Mesenchymal stem cell (in vitro differentiated cells and primary cell): ENCODE measurements at places on chromosomes 6 and 20.

DNA sequence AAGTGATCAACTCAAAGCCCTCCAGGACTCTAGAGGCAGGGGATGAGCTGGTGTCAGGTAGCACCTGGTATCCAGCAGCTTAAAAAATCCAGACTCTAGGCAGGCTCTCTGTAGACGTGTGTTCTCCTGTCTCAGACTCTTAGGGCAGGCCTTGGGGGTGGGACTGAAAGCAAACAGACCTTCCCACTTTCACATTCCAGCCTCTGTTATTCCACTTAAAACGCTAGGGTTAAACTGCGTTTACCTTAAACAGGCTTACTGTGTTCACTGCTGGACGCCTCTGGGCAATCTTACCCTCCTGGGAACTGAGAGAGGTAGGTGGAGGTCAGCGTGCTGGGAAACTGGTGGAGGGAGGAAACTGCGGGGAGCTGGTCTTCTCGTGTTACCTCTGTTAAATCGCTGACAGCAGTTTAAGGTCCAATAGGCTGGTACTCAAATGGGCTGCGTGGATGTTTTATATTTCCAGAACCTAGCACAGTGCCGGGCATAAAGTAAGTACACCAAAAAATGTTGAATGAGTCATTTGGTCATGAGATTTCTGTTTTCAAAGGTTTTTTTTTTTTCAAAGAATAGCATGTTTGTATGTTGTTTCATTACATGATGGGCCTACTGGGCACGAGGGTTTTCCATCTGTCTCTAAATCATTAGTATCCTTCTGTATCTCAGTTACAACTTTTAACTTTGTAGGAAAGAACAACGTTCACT, at the start of gene GCNT2:
Gene GCNT2, plus strand, starts transcription at position 248 of the 705 bp plus-strand sequence. CDS start 7,561 bp downstream, outside the sequence.
- H3K4me1 ChIP-seq: peaks cover 4% of the 10 kb centered on the region

DNA sequence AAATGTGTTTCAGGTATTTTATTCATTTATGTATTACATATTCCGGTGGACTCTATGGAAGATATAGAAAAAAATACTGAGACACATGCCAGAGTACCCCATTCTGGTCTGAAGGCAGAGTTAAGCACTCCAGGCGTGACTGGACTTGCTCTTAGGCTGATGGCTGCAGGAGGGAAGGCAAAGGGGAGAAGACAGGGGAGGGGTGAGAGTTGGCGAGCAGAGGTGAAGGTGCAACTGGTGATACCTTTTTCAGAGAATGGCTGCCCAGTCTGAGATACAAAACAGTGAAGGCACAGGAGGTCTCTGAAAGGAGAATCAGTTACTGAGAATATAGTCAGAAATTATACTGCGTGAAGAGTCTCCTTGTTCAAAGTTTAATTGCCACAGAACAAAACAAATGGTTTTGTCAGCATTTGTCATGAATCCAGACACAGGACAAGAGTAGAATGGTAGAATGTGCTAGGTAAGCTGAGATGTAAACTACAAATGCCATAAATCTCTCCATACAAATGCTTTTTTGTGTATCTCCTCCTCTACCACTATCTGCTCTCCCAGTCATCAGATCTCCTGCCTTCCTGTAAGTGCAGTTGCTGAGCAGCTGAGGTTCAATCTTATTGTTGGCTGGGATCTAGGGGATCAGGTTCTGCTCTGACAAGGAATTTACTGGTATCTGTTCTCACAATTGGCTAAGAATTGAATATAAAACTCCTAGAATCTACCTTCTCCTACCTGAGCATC, 104.2 kb upstream of the DST start:
- no peaks in the 10 kb centered on the region for H3K36me3 ChIP-seq
- peaks cover 9% of the 10 kb centered on the region for H3K4me1 ChIP-seq
- no peaks in the 10 kb centered on the region for H3K27me3 ChIP-seq
- DNase-seq: no peak

DNA sequence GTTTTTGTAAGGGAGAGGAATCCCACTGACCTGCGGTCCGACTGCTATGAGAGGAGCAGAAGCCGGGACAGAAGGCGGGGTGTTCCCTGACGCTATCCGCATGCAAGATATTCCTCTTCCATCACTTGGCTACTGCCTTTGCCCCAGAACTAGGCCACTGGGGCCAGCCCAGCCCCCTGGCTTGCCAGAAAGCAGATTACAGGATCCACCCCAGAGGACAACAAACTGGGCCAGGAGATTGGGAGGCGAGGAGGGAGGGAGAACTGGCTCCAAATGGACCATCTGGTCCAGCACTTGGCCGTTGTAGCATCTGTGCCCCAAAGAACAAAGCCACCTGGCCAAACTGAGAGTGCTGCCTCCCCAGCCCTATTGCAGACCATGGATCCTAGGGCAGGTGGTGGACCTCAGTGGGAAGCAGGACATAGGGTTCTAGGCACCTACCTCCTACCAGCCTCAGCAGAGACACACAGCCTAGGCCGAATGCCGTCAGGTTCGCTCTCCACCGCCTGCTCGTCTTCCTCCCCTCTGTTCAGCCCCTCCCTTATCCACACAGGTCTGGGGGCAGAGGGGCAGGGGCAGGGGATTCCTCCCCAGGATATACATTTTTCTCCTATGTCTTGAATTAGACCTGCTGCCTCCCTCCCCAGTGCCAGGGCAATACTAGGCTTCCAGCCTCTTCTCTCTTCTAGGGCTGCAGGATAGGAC, 4.0 kb downstream of the MDGA1 start:
- no peak overlapping the region for H3K27ac ChIP-seq
- peaks cover 26% of the 10 kb centered on the region for H3K4me1 ChIP-seq
- no peak for DNase-seq
- H3K36me3 ChIP-seq: no peaks in the 10 kb centered on the region

- H3K27me3 ChIP-seq: no peaks in the 10 kb centered on the region
- H3K4me3 ChIP-seq: no peak overlapping the region
- no peak for DNase-seq
- peaks cover 4% of the 10 kb centered on the region for H3K4me1 ChIP-seq
- no peaks in the 10 kb centered on the region for H3K36me3 ChIP-seq
- H3K27ac ChIP-seq: no peak overlapping the region
Measured at GRCh38 chr6:124879110-124879991, 82.9 kb upstream of the RNF217 start.

DNA sequence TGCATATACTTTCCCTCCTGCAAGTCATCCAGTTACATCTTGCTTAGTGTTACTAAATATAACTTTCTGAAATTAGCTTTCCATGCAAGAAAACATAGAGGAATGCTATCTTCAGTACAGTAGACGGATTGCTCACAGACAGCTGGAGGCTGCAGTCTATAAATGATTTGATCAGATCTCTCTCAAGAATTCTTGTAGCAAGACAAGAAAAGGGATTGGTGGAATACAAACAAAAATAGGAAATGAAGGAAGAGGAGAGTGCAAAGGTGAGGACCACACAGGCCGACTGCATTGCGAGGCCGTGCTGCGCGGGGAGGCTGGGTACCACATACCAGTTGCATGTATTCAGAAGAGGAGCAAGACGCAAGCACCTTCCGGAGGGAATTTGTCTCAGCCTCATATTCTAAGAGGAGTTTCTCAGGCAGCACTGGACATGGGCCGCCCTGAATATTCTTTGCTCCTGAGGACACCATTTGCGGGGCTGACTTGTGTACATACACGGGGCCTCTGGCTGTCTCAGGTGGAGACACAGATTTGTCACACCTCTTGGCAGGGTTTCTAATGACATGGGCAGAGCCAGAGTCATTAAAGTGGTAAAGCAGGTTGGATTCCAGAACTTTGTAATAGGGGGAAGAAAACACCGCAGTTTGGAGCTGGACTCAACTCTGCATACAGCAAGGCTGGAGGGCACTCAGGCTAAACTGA, 22.7 kb upstream of the KIF25 start:
- H3K4me1 ChIP-seq: peaks cover 10% of the 10 kb centered on the region
- H3K27me3 ChIP-seq: no peaks in the 10 kb centered on the region
- DNase-seq: no peak
- H3K4me3 ChIP-seq: no peak overlapping the region
- H3K27ac ChIP-seq: no peak overlapping the region

DNA sequence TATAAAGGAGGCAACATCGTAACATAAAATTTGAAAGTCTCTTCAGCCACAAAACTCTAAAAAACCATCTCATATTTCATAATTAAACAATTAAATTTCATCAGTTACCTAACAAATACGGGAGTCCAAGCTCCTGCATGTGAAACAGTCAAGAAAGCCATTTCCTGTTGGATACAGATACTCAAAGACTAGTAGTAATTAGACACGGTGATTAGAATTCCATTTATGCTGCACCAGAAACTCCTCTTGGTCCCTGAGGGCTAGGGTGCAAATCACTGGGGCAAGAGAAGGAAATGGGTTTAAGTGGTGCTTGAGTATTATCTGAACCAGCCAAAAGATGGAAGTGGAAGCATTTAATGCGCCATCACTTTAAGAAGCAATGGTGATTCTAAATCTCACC, 27.4 kb downstream of the TRAM2 start:
- H3K36me3 ChIP-seq: peaks cover 9% of the 10 kb centered on the region
- no peak overlapping the region for H3K4me3 ChIP-seq
- peak overlapping the region; percentile 96 for H3K27ac ChIP-seq
- H3K4me1 ChIP-seq: peaks cover 50% of the 10 kb centered on the region
- DNase-seq: no peak

GRCh38 chr6:41874741-41875140, 20.4 kb downstream of the USP49 start:
- no peak for DNase-seq
- no peak overlapping the region for H3K27ac ChIP-seq
- no peaks in the 10 kb centered on the region for H3K36me3 ChIP-seq

DNA sequence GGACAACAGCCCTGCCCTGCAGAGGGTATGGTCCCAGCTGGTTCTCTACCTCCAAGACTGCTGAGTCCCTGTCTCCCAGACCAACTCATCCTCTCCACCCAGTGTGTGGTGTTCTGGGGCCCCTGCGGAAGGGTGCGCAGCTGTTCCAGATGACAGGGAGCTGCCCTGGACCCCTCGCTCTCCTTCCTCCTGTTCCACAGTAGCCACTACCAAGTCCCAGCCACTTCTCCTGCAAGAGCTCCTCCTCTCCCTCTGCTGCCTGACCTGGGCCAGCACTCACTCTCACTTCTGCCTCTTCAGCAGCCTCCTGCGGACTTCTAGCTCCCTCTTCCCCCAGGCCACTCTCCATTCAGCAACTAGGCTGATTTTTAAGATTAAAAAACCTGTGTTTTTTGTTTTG, 40.1 kb upstream of the TMEM181 start:
- H3K4me3 ChIP-seq: no peak overlapping the region
- H3K4me1 ChIP-seq: peaks cover 5% of the 10 kb centered on the region
- no peak overlapping the region for H3K27ac ChIP-seq

DNA sequence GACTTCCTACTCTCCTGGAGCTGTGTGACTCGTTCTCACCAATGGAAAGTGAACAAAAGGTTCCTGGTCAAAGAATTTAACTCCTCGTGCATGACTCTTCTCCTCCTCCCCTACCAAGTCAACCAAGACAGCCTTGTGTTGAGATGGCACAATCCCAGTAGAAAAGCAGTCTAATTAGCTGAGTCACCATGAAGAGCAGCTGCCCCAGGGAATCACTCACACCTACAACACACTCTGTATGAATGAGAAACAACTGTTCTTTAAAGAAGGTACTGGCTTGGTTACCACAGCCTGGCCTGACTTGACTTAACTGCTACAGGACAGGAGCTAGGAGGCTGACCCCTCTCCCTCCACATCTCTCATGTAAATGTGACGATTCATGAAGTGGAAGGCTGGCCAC, 2.9 kb upstream of the HLA-DOB start:
- no peak overlapping the region for H3K4me3 ChIP-seq
- DNase-seq: peak; percentile 62
- H3K4me1 ChIP-seq: peaks cover 5% of the 10 kb centered on the region
- no peak overlapping the region for H3K27ac ChIP-seq
- H3K27me3 ChIP-seq: no peaks in the 10 kb centered on the region

DNA sequence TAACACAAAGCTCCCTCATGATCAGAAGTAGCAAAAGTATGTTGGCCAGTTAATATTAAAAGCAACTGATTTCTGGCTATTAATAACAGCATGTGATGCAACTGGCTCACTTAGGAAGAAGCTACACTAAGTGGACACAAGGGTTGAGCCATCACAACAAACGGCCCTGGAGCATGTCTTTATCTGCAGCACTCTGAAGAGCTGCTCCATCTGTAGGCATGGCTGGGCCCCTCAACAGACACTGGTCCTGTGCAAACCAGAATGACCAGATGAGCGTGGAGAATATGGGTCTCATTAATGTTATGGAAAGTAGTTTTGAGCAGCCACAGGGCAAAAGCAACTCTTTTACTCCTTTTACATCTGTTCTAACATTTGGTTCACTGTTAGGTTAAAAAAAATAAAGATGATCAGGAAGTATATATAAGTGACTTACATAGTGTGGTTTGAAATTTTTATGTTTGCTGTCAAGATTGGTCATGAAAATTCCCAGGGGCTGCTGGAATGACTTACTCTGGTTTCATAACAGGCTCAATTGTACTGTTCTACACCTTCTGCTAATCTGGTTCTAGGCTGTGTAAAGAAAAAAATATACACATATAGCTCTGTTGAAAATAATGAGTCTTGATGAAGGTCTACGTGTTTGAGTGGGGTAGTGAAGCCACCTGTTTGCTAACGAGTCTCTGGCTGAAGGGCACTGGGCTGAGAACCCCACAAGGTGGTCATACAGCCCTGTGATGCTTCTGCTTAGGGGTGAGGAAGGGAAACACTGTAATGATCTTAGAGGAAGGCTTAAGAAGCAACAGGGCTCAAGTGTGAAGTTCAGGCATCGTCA, 58.1 kb downstream of the INSM1 start:
- H3K27me3 ChIP-seq: no peaks in the 10 kb centered on the region
- DNase-seq: no peak
- H3K27ac ChIP-seq: no peak overlapping the region
- H3K36me3 ChIP-seq: no peaks in the 10 kb centered on the region
- no peak overlapping the region for H3K4me3 ChIP-seq
